ENCODE measurements at places on chromosomes 6 and 20.

- DNase-seq = no peak
Observed at GRCh38 chr20:58876437-58876836, 23.9 kb downstream of the GNAS start.

GRCh38 chr6:169479783-169480495, 221.9 kb downstream of the WDR27 start:
- DNase-seq = no peak

- no peak for DNase-seq
Observed at GRCh38 chr6:108561742-108562502, 1.2 kb downstream of the FOXO3 start.

GRCh38 chr6:78966542-78966941, 99.2 kb downstream of the IRAK1BP1 start:
- DNase-seq = no peak

DNA sequence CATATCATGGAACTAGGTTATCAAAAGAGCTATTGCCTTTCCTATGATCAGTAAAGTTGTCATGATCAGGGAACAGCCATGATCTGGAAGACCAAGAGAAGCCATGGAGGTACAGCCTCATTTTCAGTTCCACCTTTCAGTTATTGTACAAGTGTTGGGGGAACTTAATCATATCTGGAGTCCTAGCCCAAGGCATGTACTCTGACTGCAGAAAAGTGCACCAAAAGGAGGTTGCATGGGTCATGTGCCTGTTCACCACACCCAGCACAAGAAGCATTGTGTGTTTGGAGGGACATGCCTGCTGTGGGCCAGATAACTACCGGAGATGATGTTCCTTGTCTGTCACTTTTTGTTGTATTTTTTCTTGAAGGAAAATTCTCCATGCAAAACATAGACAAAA, 185.8 kb upstream of the MAN1A1 start:
- no peak for DNase-seq

DNA sequence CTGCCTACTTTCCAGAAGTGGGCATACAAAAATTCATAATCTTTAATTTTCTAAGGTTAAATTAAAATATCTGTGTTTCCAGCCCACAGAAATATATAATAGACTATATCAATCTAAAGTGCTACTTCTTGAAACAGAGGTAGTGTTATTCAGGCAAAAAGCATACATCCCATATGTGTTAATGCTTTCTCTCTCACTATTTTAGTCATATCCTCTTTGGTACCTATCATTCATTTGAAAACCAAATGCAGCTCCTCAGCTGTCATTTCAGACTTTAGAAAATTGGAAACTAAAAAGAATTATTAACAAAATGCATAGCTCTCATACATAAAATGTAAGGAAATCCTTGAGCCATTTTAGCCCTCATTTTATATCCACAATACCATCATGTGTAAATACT, 925 bp downstream of the FHL5 start:
- DNase-seq = no peak

DNA sequence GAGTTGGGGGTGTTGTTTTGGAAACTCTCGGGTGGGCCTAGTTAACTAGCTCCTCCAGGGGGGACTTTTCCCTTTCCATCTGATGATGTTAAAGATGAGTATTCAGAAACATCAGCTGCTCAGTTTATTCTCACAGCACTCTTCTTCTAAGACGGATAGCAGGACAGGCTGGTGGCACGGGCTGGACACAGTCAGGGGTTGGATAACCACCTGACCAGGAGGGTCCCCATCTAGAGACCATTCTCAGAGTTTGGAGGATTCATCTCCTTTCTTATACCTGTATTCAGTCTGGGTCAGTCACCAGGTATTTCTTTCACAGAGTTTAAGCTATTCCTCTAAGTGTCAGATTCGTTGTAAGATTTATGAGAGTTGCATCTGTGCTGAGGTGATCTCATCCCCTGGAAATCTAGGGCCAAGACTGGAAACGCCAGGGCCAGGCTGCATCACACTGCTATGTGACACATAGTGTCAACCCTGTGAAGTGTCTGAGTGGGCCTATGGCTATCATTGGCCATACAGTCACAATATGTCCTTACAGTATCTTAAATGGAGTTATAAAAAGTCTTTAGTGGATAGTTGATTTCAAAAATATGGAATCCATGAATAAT, 111.7 kb downstream of the FAM50B start:
- no peak for DNase-seq

DNA sequence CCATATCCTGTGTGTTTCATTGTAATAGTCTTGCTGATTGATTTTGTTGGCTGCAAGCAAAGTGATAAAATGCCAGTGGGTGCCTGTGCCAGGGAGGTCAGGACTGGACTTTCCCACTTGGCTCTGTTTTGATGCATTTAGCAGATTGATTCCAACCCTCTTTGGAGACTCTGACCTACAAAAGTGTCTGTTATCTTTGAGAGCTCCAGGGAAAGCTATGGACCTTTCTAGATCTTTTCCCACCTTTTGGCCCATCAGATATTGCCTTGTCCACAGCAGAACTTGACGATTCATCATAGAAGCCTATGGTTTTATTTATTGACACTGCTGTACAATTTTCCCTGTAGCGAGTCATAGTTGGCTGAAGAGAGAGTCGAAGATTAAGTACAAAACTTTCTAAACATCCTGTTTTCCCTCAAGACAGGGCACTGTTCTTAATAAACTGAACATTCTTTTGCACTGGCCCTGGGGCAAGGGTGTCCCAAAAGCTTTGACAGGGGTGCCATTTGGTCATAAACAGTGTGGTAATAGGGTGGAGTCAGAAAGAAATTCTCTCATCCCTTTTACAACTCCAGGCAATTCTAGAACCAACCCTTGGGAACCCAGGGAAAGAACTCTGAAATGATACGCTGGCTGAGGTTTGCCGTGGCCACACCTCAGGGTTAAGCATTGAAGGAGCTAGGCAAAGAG, 53.7 kb downstream of the E2F3 start:
- DNase-seq = no peak

DNA sequence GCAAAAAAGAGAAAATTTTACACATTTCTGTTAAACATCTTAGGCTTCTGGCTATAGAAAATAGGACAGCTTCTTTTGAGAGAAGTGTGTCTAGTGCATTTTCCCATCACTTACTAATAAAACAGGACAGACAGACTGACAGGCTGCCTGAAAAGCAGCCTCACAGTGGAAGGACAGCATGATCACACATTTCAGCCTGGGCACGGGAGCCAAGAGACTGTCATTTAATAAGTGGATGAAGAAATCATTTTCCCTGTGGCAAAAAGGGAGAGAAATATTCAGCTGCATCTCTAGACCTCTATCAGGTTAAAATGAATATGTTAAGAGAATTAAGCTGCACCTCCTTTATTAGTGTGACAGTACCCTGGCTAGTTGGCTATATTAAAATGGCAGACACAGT, 960.5 kb downstream of the KIF16B start:
- no peak for DNase-seq

DNA sequence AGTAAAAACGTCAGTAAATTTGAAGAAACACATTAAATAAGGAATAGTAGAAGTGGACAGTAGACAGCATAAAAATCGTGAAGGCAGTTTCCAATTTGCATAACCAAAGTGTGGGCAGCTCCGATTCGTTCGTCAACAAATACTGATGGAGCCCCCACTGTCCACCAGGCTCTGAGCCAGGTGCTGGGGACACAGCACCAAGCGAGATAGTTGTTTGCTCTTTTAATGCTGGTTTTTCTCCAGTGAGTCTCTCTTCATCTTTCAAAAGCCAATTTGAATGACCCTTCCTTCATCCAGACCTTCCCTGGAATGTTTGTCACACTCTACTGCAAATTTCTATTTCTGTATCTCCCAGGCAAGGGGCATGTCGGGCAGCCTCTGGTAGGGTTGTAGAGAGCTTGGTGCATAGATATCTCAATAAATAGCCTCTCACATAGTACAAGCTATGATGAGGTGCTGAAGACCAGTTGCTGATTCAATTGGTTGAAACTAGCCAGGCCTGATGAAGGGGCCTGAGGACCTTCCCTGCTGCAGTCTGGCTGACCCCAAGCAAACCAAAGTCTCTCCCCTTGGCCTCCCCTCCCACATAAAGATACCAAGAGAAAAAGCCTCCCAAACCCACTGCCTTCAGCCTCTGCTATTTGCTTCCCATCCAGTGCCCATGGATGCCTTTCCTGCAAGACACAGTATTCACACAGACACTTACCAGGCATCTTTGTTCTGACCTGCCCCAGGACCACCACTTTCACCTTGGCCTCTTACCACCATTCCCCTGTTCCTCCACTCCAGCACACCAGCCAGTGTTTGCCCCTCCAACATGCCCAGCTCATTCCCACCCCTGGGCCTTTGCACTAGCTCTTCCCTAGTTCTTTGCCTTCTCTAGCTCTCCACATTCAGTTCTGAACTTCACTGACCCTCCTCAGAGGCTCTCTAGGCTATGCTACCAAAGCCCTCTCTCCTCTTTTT, 125.2 kb downstream of the CEBPB start:
- DNase-seq = no peak

- no peak for DNase-seq
Observed at GRCh38 chr6:147903931-147904330, 395.4 kb downstream of the SAMD5 start.
